ENCODE measurements at places on chromosomes 12 and 14. TPM values are rescaled to one million over a fixed set of nuclear protein-coding genes. Genes with fewer than 3 reads are reported as not detected.

GRCh38 chr12:2681450-2682205 lies 113.1 kb upstream of the FKBP4 start:
- no peak for DNase-seq

- DNase-seq: peak; percentile 94
Observed at GRCh38 chr14:59189786-59190368, 1.4 kb downstream of the DAAM1 start.

BBOF1 gene
- 1.8 TPM for total RNA-seq

DNA sequence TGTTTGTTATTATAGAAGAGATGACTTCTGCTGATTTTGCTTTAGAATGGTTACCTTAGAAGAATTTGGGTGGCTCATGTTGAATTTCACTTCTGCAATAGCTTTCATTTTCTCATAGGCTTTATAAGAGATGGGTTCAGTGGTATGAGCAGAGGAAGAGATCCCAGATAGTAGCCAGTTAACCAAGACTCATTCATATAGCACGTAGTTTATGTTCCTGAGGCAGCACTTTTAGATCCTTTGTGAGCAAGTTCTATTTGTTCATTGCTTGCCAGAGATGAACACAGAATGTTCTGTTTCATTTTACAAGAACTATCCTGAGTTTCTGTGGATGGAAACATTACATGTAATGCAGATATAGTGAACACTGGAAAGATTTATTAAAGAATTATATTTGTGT lies 32.2 kb downstream of the RAB21 start:
- DNase-seq: no peak

DNA sequence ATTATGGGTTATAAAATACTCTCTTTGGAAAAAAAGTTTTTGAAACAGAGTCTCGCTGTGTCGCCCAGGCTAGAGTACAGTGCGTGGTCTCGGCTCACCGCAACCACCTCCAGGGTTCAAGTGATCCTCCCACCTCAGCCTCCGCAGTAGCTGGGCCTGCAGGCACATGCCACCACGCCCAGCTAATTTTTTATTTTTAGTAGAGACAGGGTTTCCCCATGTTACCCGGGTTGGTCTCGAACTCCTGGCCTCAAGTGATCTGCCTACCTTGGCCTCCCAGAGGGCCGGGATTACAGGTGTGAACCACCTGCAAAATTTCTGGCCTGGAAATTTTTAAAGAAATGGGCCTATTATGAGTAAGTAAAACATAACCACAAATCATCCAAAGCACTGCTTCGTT lies 3.8 kb downstream of the USP15 start:
- no peak for DNase-seq

- no peak for DNase-seq
Observed at GRCh38 chr14:73722581-73722980, 8.4 kb upstream of the PNMA1 start.

DNA sequence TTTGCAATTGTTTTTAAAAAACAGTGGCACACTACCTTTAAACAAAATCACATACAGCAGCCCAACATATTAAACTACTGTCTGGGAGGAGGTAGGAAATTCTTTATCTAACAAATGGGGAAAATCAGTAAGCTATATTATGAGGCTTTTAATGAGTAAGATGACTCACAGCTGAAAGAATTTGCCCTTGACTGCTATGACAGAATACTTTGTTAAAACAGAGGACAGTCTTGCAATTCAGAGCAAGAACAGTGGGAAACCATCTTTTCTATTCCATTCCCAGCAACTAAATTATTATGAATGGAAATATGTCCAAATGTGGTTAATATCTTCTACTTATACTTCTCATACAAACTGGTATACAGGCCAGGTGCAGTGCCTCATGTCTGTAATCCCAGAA lies 49.2 kb upstream of the SGPP1 start:
- peak; percentile 19 for DNase-seq

NR4A1 gene
- total RNA-seq: 70.5 TPM

DNA sequence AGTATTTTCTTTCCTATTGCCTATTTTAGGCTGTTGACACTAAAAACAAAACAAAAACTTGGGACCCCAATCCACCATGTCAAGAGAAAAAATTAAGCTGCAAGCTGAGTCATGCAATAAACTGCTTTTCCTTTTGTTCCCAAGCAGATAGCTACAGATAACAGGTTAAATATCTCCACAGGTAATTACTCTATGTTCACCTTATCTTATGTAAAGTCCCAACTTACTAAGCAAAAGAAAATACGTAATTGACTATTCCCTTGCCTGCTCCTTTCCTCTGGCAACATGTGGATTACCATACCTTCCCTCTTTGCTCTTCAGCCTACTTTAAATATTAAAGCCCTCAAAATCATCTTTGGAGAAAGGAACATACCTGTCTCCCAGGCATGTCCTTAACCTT lies 19.2 kb upstream of the COX16 start:
- DNase-seq: no peak

FBXO21 gene
- total RNA-seq: 21.0 TPM

ATF7 gene
- total RNA-seq: 9.0 TPM

Measured in stomach (tissue), 19 donors.